ENCODE measurements at places on chromosomes 6 and 20.

DNA sequence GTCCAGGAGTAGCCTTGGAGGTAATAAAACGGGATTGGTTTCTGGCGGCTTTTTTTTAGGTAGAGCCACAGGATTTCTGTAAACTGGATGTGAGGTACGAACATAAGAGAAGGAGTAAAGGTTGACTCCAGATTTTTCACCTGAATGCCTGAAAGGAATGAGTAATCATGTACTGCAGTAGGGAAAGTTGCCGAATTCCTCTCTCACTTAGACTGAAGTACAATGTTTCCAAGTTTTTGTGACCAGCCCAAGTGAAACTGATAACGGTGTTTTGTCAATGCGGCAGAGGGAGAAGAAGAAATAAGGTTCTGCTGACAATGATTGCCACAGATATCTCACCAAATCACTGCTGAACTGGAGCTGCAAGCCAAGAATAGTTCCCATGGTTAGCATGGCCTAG, 75.0 kb downstream of the VTA1 start:
- DNase-seq, result no peak

DNA sequence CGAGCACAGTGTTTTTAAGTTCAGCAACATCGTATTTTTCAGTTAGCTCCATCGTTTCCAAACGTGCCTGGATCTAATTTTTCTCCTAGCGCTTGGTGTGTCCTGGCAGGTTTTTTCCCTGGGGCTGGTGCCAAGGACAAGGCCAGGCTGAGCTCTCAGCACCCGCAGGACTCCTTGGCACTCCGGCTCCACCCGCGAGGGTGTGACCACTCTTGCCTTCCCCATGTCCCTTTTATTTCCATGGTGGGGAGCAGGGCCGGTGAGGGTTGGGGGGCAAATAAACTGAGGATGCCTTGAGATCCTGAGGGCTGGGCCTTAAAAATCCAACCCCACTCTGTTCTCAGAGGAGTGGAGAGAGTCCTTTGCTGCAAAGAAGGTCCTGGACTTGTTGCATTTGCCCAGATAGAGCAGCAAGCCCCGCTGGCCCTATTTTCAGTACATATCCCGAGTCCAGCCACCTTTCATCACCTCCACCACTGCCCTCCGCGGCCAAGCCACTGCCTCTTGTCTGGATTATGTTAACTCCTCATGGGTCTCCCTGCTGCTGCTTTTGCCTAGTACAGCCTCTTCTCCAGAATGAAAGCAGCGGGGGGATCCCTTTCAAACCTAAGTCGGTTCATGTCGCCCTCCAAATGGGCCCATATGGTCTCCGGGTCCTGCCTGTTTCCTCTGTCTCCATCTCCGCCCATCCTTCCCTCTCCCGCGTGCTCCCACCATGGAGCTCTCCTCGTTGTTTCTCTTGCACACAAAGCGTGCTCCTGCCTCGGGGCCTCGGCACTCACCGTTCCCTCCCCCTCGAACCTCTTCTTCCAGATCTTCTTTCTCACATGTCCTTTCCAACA, 4.5 kb upstream of the RAB44 start:
- DNase-seq, result no peak

DNA sequence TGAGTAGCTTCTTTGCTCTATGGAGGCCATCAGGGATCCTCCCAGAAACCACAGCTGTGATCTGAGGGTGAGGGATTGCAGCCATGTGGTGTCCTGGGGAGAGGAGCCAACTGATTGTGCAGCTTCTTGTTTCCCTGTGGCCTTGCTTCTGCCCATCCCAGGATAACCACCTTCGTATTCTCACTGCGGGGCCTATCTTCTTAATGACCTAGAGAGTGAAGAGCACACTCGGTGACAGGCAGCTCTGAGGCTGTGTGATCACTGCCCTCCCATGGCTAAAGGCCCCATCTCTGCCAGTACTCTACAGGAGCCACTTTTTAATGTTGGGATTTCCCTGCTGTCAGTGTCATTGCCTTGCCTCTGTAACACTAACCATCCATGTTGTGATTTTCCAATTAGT, 5.3 kb upstream of the RAET1L start:
- DNase-seq, result no peak

DNA sequence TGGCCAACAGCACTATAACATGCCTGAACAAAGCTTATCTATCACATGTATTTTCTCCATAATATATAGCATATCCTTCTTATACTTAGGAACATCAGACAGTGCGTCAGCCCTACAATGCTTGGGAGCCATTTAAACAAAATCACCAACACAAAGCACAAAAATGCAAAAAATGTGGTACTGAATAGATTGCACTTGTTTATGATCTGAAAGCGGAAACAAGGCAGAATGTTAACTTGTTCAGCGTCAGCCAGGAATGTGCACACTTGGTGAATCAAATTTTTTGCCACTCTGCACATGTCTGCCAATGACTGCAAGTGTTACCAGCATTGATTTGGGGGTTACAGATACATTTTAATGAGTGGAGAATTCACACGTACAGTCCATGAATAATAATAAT, 14.8 kb downstream of the SLC35A1 start:
- peak; percentile 22 for DNase-seq

DNA sequence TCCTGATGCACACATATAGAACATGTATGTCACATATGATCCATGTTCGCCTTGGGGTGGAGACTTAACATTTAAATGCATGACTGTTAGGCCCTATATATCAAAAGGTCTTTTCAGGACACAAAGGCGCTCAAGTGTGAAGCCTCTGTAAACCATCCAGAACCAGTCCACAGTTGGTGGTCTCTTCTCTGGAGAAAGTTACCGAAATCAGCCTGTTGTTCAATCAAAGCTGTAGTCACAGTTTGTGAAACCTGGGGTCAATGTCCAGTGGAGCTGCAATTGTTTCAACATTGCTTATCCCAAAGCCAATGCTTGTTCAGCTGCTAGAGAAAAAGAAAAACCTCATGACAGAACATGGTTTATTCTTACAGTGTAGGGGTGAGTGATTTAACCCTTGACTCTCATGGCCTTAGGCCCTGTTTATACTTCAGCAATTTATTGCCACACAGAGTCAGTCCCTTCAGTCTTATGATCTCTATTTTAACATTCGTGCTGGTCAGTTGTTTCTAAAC, 193.6 kb upstream of the CST7 start:
- no peak for DNase-seq

GRCh38 chr6:170407200-170407599, 100.6 kb downstream of the FAM120B start:
- DNase-seq, result no peak

DNA sequence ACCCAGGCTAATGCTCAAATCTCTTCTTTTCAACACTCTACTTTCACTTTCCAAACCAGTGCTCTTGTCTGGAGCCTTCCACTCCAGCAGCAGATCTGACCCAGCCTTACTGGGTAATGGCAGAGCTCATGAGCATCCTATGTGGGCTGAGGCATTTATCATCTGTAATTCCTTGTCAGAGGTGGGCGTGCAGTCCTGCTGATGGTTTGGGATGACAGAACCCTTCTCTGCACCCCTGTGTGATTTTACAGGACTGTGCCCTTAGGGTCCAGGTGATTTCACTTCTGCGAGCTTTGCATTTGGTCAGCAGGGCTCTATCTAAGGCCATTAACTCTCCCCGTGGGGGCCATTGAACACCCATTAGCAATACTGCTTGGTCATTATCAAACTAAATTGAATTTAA, 55.4 kb downstream of the LAMA4 start:
- DNase-seq, result no peak

- DNase-seq, result no peak
These were observed 17.4 kb downstream of the PEX3 start for GRCh38 chr6:143468026-143468425.

DNA sequence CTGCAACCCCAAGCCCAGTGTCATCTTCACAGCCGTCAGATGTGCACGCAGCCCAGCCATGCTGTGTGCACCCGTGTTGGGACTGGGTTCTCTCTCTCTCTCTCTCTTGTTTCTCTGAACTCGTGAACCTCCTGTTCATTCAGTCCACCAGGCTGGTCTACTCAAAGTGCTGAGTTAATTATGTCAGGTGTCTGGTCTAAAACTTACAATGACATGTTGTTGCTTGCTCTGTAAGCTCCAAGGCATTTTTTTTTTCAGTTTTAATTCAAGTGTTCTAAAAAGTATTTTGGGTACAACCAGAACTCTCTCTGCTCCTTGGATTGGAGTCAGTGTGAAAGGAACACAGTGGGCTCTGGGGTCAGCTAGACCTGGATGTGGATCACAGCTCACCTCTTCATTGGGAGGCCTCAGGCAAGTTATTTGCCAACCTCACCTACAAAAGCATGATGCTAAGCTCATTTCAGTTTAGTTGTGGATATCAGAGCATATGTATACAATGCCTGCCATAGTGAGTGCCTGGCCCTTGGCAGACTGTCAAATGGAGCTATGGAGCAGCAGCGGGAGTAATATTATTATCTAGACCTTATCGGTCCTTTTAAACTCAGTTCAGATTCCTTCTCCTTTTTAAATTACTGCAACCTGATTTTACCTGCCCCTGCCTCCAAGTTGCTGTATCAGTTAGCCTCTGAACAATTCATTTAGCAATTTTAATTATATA, 59.5 kb downstream of the PLEKHG1 start:
- no peak for DNase-seq

DNA sequence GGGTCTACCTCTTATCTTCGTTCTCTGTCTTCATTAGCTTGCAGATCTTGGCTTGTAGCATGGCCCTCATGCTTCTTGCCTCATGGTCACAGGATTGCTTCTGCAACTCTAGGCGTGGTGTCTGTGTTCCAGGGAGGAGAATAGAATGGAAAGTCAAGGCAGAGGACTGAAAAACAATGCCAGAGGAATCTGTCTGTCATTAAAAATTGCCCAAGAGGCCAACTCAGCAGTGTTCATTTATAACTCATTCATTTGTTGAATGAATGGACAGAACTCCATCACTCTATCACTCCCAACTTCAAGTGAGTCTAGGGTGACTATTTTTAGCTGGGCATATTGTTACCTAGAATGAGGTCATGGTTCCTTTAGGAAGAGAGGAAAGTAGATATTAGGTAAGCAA, 179.6 kb downstream of the UST start:
- DNase-seq, result no peak

DNA sequence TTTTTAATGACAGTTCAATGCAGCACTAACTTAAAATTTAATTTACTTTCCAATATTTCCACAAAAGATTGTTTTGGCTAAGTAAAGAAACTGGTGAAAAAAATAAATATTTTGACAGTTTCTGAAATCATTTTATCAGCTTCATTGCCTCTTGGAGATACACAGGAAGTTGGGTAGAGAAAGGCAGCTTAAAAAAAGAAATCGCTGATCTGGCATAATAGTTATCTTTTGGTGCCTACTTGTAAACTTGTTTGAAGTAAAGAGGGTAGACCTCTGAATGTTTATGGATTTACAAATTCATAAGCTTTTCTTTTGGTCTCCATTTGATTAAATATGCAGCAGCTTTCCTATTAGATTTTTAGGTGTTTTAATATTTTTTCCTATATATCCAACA, 103.4 kb downstream of the RTN4IP1 start:
- no peak for DNase-seq

GRCh38 chr6:49468042-49468441, 4.9 kb downstream of the CENPQ start:
- DNase-seq, result no peak

GRCh38 chr6:28729501-28730402, 194.0 kb downstream of the TRIM27 start:
- no peak for DNase-seq

DNA sequence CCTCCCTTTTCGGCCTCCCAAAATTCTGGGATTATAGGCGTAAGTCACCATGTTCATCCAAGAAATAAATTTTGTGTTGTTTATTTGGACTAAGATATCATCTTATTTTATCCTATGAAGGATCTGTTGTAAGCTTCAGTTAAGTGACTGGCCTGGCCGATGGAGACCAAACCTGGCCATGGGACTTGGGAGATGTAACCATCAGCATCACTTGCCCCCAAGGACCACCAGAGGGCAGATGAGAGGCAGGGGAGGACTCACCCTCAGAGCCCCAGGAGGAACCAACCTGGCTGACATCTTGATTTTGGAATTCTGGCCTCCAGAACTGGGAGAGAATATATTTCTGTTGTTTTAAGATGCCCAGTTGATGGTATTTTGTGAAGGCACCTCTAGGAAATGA, 266.7 kb downstream of the CDH26 start:
- no peak for DNase-seq

DNA sequence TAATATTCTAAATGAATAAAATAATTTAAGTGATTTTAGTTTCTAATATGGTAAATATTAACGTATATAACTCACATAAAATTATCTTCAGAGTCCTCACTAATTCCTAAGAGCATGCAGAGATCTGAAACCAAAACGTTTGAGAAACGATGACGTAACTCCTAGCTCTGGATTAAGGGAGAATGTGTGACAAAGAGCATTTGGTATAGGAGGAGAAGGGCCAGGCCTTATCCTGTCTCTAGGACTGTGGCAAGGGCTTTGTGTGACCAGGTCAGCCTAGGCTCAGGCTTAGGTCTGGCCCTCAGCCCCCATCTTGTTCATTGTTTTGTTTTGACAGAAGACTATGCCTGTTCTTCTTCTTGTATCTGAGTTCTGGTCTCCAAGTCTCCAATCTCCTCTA, 19.2 kb upstream of the POLR1H start:
- no peak for DNase-seq

- no peak for DNase-seq
These were observed 27.2 kb upstream of the BRPF3 start for GRCh38 chr6:36169023-36170007.

DNA sequence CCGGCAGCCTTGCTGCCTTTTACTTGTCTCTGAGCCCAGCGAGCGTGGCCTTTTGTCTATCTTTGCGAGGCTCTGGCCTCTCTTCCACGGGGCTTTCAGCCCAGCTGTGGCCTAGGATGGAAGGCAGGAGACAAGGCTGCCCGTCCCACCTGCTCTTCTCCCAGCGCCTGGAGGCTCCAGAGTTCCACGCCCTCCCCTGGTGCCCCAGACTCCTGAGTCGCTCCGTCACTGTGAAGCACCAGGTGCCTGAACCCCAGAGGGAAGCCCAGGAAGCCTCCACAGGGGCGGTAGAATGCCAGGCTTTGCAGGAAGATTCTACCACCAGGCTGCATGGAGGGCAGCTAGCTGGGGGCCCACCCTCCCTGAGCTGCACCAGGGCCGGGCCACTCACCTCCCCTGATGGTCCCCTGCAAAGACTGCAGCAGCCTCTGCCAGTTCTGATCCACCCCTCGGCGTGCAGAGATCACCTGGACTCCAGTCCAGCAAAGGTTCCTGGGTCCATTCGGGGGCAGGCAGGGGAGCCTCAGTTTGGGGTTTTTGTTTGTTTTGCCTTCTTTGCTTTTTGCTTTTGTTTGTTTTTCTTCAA, 384.6 kb downstream of the CDH4 start:
- DNase-seq, result no peak

GRCh38 chr6:46058951-46059350, 43.3 kb upstream of the CLIC5 start:
- DNase-seq, result no peak

DNA sequence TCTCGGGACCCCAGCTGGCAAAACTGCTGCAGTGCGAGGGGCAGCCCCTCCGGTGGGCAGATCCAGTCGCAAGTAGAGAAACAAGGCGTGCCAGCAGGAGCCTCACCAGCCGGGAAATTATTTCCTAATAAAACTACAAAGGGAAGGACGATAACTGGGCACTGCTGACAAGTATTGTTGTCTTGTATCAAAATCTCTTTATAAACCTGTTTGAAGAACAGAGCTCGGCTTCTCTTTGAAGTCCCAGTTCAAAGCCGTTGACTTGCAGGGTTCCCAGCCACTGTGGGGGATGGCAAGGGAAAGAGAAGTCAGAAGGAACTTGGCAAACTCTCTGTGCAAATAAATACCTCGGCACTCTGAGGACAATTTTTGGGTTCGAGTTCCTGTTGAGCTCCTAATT, 504.5 kb downstream of the CD83 start:
- DNase-seq, result no peak
